MCF 10A (cell line): ENCODE measurements at places on chromosomes 7 and 10. TPM values are rescaled to one million over a fixed set of nuclear protein-coding genes. Genes with fewer than 3 reads are reported as not detected.

- no peaks in the 10 kb centered on the region for H3K4me1 ChIP-seq
- no peak for DNase-seq
- H3K27ac ChIP-seq, result no peak overlapping the region
- peaks cover 6% of the 10 kb centered on the region for H3K36me3 ChIP-seq
These were observed 58.2 kb upstream of the NUPR2 start for GRCh38 chr7:56174346-56174874.

DNA sequence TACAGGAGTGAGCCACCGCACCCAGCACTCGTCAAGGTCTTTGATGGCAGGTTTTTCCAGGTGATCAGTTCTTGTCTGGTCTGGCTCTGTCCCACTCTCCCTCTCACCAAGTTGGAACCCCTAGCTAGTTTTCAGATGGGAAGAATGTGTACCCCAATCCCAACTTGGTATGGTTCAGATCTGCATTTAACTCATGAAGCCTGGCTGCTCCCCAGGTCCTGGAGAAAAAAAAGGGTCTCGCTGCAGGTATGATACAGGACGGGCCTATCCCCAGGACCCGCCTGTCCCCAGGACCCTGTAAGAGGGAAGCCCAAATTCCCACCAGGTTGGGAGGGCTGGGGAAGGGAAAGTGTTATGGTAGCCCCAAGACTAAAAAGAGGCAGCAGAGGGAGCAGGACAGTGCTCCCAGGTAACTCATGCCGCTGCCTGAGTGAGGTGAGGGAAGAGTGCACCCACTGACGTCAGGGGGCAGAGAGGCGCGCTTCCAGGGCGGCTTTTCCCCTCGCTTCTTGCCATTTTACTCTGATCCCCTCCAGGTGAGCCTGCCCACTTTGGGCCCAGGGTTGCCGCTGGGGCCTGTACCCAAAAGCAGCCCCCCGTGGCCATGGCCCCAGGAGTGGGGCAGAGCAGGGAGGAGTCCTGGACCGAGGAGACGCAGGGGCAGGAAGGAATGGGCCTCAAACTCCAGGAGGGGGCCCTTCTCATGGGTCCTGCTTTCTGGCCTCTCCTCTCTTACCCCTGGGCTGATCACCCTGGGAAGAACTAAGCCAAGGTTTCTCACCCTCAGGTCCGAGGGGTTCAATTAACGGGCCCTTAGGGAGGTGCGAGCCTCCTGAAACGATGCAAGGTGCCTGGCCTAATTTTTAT, 36.4 kb upstream of the SRRM3 start:
- no peak overlapping the region for H3K27ac ChIP-seq
- H3K4me3 ChIP-seq, result no peak overlapping the region
- no peaks in the 10 kb centered on the region for H3K4me1 ChIP-seq

The TMEM213 gene
- total RNA-seq, result not detected in 2 replicates

The AASS gene
- 15.6 and 18.4 TPM in 2 replicates for total RNA-seq

DNA sequence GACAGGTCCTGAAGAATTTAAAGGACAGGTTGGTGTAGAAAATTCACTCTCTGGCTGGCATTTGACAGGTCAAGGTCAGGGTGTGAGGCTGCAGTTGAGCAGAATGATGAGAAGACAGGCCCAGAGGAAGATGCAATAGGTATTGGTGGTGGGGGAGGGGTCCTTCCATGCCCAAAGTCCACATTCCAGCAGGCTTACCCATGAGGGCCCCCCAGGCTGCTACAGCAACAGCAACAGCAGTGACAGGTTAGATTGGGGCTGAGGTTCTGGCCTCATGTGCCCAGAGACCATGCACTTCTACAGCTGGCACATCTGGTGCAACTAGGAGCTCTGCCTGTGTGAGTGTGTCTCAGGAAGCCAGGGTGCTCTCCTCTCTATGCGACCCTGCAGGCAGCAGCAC, 223.5 kb upstream of the GHITM start:
- no peaks in the 10 kb centered on the region for H3K27me3 ChIP-seq
- H3K36me3 ChIP-seq, result no peaks in the 10 kb centered on the region
- H3K27ac ChIP-seq, result no peak overlapping the region

DNA sequence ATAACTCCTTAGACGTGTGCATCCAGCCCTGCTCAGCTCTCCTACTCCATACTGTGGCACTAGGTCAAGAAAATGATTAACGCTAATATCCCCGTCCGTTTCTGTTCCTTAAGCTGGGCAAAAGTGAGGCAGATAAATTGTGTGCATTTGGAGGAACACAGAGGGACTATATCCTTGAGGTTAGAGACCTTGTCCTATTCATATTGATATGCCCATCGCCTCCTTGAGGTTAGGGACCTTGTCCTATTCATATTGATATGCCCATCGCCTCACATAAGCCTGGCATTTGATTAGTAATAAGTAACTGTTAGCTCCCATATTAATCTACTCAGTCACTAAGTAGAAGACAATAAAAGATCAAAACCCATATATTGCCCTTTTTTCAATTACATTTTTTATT, 12.9 kb upstream of the TAX1BP1 start:
- no peak for DNase-seq
- no peak overlapping the region for H3K27ac ChIP-seq
- H3K36me3 ChIP-seq, result no peaks in the 10 kb centered on the region
- no peak overlapping the region for H3K4me3 ChIP-seq

- H3K27ac ChIP-seq, result no peak overlapping the region
- H3K36me3 ChIP-seq, result no peaks in the 10 kb centered on the region
- peaks cover 1% of the 10 kb centered on the region for H3K27me3 ChIP-seq
- DNase-seq, result peak; percentile 84
These were observed 46.4 kb upstream of the MKRN1 start for GRCh38 chr7:140525743-140526142.

DNA sequence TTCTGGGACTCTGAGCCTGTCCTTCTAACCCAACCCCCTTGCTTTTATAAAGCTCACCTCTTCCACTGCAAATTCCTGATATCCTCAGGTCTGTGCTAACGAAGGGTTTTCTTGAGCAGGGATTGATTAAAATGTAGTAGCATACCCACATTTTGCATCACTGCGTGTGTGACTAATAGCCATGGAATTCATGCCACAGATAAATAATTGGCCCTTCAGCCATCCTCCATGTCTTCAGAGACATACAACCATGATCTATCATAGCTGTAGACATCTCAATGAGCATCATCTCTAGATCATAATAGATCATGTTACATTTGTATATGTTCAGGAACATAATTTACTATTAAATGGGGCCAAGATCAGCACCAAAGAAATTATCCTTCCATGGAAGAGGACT, 990.3 kb downstream of the KCNMA1 start:
- no peak overlapping the region for H3K27ac ChIP-seq
- H3K4me1 ChIP-seq, result peaks cover 5% of the 10 kb centered on the region
- no peaks in the 10 kb centered on the region for H3K36me3 ChIP-seq
- H3K4me3 ChIP-seq, result no peak overlapping the region
- peak; percentile 9 for DNase-seq
- no peaks in the 10 kb centered on the region for H3K27me3 ChIP-seq

DNA sequence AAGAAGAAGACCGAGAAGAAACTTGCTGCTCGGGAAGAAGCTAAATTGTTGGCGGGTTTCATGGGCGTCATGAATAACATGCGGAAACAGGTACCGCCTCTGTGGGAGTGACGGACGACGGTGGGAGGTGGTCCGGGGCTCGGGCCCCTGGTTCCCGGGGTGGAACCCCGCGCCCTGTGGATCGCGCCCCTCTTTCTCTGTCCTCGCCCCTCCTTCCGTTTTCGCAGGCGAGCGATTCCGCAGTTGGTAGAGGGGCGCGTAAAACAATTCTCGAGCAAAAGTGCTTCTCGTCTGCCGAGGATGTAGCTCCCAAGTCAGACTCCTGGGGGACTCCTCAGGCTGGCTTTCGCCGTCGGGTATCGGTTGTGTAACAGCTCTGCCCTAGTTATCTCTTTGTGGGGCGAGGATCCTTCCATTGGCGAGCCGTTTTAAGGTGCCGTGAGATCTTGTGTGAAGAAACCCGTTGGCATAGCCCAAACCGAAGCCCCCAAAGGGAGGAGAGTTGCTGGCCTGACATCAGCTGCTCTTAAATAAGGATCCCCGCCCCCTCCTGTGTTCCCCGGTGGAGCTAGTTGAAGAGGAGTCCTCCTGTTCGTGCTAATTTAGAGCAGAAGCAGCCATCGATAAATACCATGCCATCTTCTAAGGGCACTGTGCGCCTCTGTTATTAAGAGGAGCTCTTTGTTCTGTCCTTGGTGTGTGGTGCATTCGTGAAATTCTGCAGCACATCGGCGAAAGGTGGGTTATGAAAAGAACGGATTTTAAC, 655 bp downstream of the KLHL7 start:
- H3K4me3 ChIP-seq, result peak overlapping the region; percentile 94
- no peaks in the 10 kb centered on the region for H3K36me3 ChIP-seq
- H3K27me3 ChIP-seq, result no peaks in the 10 kb centered on the region
- peak overlapping the region; percentile 96 for H3K27ac ChIP-seq

DNA sequence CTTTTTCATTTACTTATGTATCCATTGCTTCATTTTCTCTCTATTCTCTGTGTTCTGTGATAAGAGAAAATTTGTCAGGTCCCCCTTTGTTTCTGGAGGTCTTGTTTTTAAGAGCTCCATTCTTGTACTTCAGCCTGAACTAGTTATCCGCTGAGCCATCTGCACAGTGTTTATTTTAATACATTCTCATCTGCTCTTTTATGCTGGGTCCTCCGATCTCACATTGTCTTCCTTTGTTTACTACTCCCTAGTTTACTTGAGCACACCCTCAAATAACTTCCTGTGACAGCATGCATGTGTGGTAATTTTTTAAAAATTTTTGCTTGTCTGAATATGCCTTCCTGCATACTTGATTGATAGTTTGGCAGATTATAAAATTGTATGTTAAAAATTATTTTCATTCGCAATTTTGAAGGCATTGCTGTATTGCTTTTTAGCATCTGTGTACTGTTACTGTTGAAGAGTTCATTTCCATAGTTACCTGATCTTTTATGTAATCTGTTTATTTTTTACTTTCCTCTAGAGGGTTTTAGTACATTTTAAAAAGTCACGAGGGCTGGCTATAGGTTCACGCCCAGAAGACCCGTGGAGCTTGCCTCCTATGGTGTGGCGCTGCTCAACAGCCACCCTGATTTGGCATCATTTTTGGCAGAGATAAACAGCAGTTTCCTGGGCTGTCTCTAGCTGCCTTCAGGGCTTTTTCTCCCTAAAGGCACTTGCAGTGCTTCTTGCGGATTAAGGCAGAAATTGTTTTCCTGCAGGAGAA, 31.9 kb downstream of the RSBN1L start:
- H3K27me3 ChIP-seq, result no peaks in the 10 kb centered on the region
- peaks cover 26% of the 10 kb centered on the region for H3K4me1 ChIP-seq
- H3K27ac ChIP-seq, result peak overlapping the region; percentile 78
- DNase-seq, result peak; percentile 61
